ENCODE measurements at places on chromosomes 12 and 14.
A peak's percentile ranks its signal among the peaks of the same experiment; 100 is the strongest.

DNA sequence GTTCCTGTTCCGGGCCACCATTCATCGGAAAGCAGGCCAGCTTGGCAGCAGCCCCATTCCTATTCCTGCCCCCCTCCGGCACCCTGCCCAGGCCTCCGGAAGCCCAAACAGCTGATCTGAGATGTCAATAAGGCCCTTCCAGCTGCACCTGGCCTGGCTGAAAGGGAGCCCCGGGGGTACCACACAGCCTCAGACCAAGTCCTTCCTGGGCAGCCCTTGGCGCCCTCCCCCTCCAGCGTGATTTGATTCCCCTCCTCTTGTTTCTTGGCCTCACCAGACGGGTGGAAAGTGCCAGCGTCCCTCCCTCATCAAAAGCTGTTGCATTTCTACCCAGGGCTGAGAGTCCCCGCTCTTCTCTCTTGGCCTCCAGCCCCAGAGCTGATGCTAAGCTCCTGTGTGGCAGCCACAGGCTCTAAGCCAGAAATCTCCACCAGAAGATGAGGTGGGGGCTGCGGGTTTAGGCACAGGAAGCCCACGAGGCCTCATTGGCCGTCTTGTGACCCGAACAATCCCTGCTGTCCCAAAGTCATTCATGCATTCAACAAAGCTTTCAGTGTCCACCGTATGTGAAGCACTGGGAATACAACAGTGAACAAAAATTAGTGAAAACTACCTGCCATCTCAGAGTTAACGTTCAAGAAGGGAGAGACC, 215.4 kb downstream of the SLC41A2 start:
- peak; percentile 90 for DNase-seq

GRCh38 chr12:3752741-3753486, at the start of gene CRACR2A:
Gene CRACR2A, minus strand, starts transcription at chr12:3753109. Its CDS starts 56,110 bp downstream, at chr12:3696999.
- DNase-seq, result peak; percentile 59

GRCh38 chr12:30000401-30000800, 216.7 kb upstream of the TMTC1 start:
- DNase-seq, result no peak

- DNase-seq, result no peak
These were observed 24.7 kb upstream of the MARK3 start for GRCh38 chr14:103360548-103360947.

DNA sequence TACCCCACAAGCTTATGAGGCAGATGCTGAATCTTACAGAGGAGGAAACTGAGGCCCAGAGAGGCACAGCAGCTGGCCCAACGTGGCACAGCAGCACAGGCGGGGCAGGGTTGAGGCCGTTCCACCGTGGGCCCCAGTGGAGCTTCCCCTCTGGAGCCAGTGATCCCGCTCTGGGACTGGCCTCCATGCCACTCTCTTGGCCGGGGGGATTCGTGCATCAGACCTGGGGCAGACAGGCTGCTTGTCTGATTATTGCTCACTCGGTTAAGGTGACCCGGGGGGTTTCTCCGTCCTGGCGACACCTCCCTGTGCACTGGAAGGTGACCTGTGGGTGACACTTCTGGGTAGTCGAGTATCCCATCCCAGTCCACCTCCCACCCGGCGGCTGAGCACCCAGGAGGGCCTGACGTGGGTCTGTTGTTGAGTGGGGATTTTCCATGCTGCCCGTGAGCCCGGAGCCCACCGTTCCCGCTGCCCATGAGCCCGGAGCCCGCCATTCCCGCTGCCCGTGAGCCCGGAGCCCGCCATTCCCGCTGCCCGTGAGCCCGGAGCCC, 27.8 kb downstream of the NOC4L start:
- DNase-seq, result no peak

GRCh38 chr12:28032811-28033537, 60.4 kb upstream of the PTHLH start:
- DNase-seq, result no peak

DNA sequence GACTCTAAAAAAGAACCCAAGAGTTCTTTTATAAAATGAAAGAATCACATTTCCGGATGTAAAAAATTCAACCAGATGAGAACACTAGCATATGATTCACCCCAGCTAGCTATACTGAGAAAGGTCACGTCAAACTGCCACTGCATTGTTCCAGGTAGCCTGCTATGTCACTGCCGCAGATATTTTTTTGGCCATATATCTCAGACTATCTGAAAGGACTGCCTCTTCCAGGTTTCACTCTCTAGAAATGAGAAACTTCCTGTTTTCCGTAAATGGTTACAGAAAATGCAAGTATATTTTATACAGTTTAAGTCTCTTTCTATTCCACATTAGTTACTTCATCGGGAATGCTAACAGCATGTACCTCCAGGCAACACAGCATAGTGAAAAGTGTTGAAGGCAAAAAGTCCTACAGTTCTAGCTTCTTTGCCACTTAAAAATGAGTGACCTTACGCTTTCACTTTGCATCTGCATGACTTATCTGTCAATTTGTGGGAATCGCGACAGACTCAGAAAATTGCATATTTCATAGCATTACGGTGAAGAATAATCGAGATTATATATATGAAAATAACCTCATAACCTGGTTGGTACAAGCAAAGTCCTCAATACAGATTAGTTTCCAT, 105.2 kb downstream of the MED13L start:
- DNase-seq, result no peak

DNA sequence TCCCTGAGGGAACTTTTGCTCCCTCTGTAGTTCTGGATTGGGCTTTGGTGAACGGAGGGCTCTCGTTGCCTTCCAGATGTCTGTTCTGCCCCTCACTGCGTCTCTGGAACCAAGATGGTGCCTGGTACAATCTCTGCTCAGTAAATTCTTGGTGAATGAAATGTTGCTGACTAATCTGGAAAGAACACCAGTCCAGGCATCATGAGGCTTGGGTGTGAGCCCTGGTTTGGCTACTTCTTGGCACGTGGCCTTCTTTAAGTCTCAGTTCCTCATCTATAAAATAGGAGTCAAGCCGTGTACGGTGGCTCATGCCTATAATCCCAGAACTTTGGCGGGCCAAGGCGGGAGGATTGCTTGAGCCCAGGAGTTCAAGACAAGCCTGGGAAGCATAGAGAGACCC, 4.3 kb downstream of the HHIPL1 start:
- DNase-seq, result no peak

GRCh38 chr12:41739066-41739465, 405.6 kb downstream of the GXYLT1 start:
- DNase-seq, result no peak

DNA sequence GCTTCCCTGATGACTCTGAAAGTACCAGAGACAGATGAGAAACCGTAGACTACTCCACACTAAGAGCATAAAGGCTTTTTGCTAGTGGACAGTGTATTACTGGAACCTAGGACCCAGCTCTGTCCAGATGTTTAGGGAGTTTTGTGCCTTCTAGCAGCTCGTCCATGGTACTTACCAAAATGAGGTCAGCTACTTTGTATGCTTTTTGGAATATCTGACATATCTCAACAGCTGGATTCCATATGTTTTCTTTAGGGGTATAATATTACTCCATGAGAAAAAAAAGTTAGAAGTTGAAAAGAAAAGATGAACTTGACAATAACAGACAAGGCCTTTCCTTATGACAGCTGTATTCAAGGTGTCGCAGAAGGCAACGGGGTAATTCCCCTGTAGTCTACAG, 32.1 kb upstream of the FRMD6 start:
- no peak for DNase-seq

Measured in NCI-H1092 (cell line).